Hypothalamus (tissue), 51 donors: ENCODE measurements at places on chromosomes 7 and 10.

DNA sequence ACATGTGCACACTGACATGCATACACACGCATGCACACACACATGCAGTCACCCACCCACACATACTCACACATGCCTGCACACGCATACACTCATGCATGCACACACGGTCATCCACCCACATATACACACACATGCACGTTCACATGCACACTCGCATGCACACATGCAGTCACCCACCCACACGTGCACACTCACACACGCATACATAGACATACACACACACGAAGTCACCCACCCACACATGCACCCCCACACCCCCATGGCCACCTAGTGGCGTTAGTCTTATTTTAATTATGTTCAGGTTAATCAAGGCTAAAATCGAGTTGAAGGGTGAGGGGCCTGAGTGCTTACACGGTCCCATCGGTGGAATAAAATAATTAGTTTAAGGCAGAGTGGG, 96.8 kb downstream of the DNAJB6 start:
- DNase-seq = no peak

- DNase-seq = no peak
Measured at GRCh38 chr10:86232644-86233043, 134.0 kb downstream of the GRID1 start.

DNA sequence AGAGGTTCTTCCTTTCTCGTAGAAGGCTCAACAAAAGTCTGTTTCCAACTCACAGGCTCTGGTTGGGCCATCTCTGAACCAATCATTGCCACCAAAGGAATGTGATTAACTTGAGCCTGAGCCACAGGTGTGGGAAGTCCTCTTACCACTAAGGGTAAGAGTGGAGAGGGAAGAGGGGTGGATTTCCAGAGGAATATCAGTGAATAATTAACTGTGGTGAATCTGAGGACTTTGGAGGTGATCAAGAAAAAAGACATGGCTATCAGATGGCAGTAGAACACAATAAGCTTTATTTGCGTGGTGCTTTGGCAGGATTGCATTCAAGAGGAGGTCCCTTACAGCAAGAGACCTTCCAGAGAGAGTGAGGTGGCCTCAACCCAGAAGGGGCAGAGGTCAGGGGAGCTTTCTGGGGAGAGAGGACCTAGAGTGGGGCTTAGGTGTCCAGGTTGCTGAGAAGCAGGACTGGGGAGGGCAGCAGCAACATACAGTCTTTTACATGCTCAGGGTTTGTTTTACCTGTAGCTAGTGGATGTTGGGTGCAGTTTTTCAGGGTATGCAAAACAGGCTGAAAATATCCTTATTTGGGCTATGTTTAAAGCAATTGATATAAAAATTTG, 61.4 kb downstream of the BBS9 start:
- DNase-seq = no peak

DNA sequence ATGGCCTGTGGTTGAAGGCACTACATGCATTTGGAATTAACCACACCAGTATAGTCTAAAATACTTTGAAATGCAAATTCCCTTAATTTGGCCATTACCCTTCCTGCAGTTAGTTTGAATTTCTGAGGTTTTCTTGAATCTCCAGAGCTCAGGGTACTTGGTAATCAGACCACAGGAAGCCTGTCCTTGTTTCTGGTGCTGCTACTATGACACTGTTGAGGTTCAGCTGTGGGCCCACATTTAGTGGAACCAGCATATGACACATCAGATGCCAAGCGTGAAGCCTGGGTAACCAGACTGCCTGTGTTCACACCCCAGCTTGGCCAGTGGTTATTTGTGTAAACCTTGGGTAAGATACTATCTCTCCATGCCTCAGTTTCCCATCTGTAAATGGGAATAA, 124.3 kb downstream of the SNX10 start:
- DNase-seq = no peak

GRCh38 chr10:82969405-82969804, 1094.4 kb downstream of the NRG3 start:
- DNase-seq = no peak

DNA sequence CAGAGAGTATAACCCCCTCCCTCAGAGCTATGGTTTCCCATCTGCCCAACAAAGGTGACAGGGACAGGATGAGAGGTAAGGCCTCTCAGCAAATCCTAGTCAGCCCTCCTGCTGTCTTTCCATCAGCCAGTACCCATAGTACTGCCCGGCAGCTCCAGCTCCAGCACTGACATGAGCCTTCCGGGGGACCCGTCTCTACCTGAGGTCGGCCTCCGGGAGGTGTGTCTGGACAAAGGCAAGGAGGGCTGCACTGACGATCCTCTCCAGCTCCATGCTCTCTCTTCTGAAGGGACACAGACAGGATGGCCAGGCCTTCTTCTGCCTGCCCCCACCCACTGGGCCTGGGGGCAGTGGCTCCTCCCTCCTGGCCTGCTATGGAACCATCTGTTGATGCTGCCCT, 4.3 kb downstream of the FBXL15 start:
- no peak for DNase-seq

GRCh38 chr10:93471110-93471651, 11.0 kb downstream of the MYOF start:
- no peak for DNase-seq

DNA sequence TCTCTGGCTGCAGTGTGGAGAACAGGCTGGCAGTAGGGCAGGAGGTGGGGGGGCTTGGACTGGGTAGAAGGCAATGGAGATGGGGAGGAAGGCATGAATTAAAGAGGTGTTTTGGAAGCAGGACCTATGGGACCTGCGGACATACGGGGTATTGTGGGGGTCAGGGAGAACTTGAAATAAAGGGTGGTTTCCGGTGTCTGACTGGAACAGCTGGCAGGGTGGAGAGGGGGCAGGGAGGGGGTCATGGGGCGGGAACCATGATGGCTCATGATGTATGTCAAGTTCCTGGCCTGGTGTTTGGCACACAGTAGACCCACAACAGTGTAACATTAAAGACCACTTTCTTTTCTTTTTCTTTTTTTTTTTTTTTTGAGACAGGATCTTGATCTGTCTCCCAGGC, 5.5 kb downstream of the LHPP start:
- DNase-seq = no peak

GRCh38 chr10:78899098-78899754, 169.5 kb upstream of the ZMIZ1 start:
- no peak for DNase-seq

DNA sequence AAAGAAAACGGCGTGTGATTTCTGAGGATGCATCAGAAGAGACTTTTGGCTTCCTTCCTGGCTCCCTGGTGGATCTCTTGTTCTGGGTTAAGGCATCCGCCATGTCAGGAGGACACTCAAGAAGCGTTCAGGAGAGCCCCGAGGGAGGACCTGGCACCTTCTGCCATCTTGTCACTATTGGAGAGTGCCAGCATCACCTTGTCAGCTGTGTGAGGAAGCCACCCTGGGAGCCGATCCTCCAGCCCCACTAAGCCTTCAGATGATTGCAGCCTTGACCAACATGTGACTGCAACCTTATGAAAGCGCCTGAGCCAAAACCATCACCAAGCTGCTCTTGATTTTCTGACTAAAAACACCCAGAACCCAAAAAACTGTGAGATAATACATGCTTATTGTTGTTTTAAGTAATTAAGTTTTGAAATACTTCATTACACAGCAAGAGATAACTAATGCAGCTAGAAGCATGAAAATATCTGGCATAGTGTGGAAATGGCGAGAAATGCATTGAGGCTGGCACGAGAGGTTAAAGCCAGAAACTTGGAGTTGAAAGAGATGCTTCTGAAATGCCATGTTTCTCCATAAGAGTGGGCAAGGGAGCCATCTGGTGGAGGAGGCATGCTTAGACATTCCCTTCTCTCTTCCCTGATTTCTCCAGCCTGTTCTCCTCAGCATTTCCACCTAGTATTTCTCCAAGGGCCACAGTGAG, 5.4 kb upstream of the ZFYVE27 start:
- peak; percentile 59 for DNase-seq

- DNase-seq = peak; percentile 41
Measured at GRCh38 chr7:43906331-43907010, at the start of gene URGCP. URGCP (minus strand) TSS chr7:43906596; CDS start chr7:43906575, 21 bp downstream.

DNA sequence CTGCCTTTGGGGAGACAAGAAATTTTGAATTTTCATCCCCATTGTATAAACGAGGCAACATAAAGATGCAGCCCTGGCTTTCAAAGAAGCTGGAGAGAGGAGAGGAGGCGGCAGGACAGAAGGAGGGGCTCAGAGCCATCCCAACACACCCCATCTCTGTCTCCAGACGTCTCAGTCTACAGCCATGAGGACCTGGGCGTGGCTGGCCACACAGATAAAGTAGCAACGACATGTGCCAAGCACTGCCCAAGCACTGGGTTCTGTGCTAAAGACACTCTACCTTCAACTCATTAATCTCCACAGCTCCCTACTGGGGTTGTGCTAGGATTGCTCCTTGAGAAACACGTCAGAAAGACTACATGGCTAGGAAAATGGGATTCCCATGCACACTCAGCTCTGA, 65.2 kb downstream of the DLG5 start:
- DNase-seq = no peak

DNA sequence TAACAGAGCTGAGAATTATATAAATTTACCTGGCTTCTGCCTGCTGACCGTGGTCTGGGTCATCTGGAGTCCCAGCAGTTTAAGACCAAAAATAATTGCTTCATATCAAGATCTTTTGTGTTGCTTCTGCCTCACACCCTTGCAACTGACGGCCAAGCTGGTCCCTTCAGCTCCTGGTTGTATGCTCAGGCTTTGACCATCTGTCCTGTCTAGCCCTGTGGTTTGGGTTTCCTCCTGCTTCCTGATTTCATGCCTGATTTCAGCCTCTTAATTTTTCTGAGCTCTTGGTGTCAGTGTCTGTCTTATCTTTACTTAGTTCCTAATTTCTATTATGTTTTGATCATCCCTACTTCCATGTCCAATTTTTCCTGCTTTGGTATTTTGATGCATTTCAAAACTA, 87.9 kb upstream of the PLXDC2 start:
- no peak for DNase-seq

GRCh38 chr10:75462865-75463264, 31.4 kb downstream of the LRMDA start:
- no peak for DNase-seq

DNA sequence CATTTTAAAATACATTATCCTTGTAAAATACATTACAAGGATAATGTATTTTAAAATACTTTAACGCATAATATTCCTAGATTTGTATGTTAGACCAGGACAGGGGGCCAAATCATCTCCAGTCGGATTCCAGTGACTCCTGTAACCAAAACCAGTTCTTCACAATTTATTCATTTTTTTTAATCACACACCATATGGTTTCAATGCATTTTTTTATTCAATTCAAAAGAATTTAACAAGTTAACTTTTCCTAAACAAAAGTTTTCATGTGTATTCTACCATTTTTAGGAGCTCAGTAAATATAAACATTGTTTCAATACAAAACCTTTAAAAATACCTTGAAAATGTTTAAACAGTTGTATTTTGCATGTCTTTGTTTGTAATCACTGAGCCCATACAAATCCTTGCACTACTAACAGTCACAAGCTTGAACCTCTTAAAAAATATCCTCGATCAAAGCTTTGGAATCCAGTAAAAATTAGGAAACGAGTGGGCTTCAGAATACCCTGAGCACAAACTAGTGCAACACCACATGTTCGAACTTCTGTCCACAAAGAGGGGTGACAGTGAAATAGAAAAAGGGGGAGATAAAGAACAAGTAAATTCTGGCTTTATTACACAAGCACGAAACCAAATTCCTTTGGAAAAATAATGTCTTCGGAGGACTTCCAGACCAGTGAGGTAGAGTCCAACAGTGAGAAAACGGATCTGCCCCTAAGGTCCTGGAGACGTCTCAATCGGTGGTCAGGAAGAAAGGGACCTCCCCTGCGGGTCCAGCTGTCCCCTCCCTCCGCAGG, 1.6 kb downstream of the CCDC71L start:
- DNase-seq = no peak

- no peak for DNase-seq
Measured at GRCh38 chr7:94314413-94315410, 80.0 kb upstream of the COL1A2 start.

DNA sequence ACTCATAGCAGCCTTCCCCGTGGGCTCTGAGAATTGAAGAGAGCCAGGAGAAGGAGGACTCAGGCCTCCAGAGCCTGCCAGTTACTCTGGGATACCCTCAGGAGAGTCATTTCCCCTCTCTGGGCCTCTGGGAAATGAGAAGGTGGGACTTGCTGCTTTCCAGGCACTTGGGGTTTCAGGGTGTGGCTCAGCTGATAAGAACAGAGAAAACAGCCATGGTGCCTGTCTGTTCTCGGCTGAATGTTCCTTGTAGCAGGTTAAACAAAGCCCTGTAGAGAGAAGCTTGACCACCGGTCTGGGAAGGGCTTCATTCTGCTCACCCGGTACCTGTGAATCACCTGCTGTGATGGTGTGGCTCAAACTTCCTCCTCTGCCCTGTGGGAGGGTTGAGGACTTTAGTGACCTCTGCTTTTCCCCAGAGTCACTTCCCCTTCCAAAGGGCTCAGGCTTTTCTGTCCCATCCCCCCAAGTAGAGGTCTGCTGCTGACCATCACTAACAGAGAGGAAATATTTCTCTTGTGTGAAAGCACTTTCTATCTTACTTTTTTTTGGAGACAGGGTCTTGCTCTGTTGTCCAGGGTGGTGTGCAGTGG, 212.4 kb upstream of the GALNT17 start:
- no peak for DNase-seq

GRCh38 chr7:28808796-28809533, 149.2 kb downstream of the TRIL start:
- peak; percentile 46 for DNase-seq

- no peak for DNase-seq
Measured at GRCh38 chr10:61634746-61635145, 28.0 kb upstream of the CABCOCO1 start.

- DNase-seq = no peak
Measured at GRCh38 chr10:27188259-27188658, 33.1 kb downstream of the MASTL start.

DNA sequence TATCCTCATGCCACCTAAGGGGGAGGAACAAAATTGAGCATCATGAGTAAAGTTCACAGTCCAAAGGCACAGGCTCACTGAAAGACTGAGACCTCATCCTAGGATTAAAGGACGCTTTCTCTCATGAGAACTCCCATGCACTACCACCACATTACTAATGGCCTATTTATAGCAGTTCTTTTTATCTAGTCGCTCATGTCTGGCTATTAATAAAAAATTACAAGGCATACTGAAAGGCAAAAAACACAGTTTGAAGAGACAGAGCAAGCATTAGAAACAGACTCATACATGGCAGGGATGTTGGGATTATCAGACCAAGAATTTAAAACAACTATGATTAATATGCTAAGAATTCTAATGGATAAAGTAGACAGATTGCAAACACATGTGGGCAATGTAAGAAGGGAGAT, 46.0 kb upstream of the CDK13 start:
- DNase-seq = no peak

- no peak for DNase-seq
Measured at GRCh38 chr7:46603780-46604179, 682.7 kb upstream of the IGFBP3 start.
